Stimulated activated naive B cell treated with anti-CD40 and anti-IgM and Interleukin-4, amounts not matched to agents 10 μg/mL and 1 μg/mL and 100 μg/mL, for 72 hours (primary cell): ENCODE measurements at places on chromosomes 3 and 15.

- no peak for DNase-seq
Measured at GRCh38 chr3:128537091-128537703, 44.2 kb upstream of the GATA2 start.

DNA sequence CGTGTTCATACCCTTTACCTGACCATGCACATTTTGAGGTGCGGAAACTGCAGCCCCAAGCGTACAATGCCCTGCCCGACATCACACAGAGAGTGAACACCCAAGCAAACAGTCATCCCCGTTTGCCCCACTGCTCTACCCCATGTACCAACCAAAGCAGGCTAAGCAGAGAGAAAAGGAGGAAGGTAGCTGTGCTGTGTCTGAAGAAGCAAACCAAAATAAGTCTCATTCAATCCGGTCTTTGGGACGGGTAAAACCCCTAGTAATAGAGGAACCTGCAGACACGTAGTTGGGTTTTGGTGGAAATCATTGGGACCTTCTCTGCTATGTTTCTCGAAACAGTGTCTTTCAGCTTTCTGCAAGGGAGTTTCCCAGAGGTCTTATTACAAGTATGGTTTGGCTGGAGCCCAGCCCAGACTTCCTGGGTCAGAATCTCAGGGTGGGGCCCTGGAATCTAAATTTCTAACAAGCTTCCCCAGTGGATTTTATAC is 164.6 kb upstream of the HES1 start:
- peak; percentile 61 for DNase-seq

GRCh38 chr3:33001889-33002288 is 50.4 kb downstream of the CCR4 start:
- no peak for DNase-seq

DNA sequence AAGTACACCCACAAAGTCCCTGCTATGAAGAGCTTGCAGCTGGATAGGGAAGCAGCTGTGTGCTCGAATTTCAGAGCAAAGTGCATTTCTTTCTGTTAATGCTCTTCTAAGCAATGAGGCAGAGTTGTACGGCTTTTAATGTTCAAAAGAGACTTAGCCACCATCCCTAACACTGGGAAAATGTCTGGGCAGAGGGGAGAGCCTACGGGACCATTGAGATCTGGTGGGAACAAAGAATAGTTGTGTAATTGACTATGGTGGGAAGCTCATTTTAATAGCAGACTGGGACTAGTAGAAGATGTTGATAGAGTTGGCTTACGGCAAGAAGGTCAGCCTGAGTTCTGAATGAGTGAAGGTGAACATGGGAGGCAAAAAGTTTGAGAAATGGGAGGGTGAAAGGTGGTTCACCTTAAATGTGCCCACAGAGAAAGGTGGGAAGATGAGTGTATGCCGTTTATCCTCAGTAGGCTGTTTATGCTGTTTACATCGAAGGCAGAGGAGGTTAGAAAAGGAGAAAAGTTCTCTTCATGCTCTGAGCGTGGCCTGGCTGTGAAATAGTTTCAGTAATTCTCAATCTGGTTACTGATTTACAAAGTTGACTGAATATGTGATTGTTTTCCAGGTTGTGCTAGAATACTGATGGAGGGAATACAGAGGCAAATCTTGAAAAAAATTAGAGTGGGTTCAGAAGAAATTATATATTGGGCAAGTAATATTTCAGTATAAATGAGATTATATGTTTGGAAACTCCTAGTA is 22.9 kb upstream of the UTS2B start:
- DNase-seq: no peak

DNA sequence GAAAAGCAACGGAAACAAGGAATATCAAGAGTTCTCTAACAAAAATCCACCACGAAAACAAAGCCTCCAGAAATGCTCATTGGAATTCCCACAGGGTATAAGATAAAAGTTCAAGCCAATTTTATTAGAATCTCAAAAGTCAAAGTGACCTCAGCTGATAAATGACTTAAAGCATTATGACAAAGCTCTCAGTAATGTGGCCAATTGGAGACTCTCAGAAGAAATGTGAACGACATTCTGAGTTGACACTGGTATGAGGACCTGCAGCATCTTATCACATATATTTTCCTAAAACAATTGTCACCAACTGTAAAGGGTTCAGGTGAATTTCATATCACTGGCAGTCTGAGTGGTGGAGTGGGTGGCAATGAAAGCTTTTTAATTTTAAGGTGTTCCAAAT is 199.1 kb downstream of the FOXP1 start:
- DNase-seq: no peak

- DNase-seq: no peak
Measured at GRCh38 chr15:51932161-51932560, 39.4 kb downstream of the LEO1 start.

DNA sequence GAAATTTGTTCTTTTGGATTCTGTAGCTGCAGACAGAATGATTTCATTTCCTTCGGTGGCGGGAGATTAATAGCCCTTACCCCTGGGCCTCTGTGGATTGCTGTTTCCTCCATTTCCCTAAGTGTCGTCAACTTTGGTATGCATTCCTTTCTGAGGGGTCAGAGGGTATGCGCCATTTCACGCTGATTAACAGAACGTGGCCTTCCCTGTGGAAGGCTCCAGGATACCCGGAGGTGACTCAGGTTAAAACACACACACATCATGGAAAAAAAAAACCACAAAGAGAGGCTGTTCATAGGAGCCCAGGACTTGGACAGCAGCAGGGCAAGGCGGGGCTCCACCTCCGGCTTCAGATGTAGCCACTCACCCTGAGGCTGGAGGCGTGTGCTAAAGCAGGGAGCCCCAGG is 51.9 kb downstream of the EPHB1 start:
- DNase-seq: no peak

DNA sequence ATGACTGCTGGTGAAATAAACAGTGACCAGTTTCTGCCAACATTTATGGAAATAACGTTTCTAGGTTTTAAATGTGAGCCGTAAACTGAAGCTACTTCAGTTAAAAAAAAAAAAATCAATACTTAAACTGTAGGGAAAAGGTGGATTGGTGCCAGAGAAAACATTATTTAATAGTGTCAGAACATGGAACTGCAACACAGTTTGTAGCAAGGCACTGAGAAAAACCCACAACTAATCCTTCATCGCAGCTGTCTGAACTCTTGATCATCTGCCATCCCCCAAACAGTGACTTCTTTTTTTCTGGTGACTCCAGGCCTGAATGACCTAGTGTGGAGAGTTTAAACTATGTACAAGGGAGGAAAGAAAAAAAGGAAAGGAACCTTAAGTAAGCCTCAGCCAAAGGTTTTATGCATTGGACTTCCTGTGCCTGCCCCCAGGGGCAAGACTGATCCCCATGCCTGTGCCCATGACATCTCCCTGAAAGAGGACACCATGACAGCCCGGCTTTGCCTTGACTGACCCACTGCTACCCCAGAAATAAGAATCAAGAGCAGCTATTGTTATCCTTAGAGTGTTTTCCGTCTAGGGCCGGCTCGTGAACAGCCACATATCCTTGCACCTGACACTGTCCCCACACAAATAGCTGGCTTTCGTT is 33.1 kb downstream of the CRTAP start:
- no peak for DNase-seq

DNA sequence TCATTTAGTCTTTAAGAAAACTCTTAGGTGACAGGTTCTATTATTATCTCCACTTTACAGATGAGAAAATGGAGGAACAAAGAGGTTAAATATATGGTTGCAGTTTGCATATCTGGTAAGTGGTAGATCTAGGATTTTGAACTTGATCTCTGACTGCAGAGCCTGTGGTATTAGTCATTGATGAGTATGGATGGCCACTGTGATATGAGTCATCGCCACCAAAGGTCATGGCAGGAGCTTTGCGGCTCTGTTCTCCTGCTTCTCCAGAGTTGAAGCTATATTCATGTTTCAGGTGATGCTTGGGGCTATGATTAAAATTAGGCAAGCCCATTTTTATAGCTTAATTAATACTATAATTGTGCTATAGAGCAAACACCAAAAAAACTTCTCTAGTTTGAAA is 306.2 kb upstream of the DPPA4 start:
- DNase-seq: no peak

DNA sequence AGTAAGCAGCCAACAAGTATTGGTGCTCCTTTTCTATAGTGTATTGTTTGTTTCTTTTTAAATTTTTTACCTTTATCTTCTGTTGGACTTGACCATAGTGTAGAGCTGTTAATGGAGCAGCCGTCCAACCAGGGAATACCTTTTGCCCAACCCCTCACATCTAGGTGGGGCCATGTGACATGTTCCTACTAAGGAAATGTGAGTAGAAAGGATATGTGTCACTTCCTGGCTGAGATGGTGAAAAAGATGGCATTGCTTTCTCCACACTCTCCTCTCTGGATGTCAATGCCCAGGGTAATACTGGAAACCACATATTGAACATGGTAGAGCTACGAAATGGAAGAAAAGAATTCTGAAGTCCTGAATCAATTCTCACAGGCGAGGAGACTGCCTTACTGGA is 218.8 kb downstream of the TBL1XR1 start:
- no peak for DNase-seq

DNA sequence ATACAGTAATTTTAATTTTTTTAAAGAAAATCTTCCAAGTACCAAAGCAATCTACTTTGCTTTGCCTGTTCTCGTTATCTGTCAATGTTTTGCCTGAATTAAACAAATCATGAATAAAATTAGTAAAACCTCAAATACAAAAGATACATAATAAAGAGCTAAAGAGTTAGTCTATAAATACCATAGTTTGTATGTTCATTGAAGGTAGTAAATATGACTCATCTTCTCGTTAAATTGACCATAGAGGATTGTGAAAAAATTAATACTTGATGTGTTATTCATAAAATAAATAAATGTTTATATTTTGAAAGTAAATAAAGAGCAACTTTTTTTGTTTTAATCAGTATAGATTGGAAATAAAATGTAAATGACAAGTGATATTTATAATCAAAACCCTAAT is 246.5 kb upstream of the PLSCR5 start:
- DNase-seq: no peak

- no peak for DNase-seq
Measured at GRCh38 chr3:143252931-143253330, 133.4 kb downstream of the CHST2 start.

GRCh38 chr3:17709236-17709810 is 33.1 kb downstream of the TBC1D5 start:
- no peak for DNase-seq

DNA sequence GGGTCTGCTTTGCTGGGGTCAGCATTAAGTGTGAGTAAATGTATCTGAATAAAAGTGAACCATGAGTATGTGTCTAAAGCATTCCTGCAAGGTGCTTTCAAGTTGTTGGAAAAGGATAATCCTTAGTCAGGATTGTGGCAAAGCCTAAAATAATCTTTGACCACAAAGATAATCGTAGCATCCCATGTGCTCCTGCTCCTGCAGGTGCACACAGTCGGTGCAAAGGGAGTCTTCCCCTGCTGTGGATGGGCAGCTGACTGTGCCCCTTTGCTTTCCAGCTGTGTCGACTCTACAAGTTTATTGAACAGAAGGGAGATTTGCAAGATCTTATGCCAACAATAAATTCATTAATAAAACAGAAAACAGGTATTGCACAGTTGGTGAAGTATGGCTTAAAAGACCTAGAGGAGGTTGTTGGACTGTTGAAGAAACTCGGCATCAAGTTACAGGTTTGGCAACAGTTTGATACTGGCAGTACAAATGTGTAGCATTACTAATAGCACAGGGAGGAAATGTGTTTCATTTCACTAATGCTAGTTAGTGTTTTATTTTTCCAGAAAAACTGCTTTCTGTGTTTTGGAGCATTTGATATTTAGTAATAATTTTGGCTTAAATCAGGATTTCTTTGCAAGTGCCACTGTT is 22.6 kb downstream of the SRP14 start:
- no peak for DNase-seq

DNA sequence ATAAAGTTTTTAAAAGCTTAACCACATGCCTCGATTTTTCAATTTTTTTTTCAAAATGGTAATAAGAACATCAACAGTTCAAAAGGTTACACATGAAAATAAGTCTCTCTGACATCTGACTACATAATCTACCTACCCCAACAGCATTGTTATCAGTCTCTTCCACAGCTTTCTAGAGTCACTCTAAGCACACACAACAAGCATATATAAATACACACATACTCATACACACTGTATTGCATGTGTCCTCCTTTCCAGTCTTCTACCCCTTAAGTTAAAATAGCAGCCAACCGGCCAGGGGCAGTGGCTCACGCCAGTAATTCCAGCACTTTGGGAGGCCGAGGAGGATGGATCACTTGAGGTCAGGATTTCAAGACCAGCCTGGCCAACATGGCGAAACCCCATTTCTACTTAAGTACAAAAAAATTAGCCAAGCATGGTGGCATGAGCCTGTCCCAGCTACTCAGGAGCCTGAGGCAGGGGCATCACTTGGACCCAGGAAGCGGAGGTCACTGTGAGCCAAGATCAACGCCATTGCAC is 12.2 kb downstream of the TBL1XR1 start:
- no peak for DNase-seq

GRCh38 chr3:24135280-24135679 is 190.2 kb downstream of the NR1D2 start:
- no peak for DNase-seq

GRCh38 chr3:120341658-120342346 is 7.4 kb downstream of the LRRC58 start:
- no peak for DNase-seq

- DNase-seq: no peak
Measured at GRCh38 chr3:16839271-16840100, 45.3 kb upstream of the PLCL2 start.

DNA sequence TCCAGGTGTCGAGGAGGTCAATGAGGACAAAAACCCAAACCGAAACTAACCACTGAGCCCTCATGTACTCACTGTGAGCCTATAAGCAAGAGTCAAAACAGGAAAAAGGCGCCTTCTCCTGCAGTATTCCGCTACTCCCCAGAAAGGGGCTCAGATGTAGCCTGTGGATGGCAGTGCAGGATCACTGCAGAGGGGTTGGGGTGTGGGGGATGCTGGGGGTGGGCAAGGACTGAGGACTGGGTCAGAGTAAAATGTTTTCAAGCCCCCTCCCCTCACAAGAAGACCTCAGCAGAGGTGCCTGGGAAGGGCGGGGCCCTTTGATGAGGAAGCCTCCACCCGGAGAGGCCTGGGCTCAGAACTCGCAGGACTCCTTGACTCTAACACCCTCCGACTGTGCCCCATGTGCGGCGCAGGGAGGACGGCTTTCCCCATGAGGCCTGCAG is 170.1 kb downstream of the OSBPL10 start:
- no peak for DNase-seq

DNA sequence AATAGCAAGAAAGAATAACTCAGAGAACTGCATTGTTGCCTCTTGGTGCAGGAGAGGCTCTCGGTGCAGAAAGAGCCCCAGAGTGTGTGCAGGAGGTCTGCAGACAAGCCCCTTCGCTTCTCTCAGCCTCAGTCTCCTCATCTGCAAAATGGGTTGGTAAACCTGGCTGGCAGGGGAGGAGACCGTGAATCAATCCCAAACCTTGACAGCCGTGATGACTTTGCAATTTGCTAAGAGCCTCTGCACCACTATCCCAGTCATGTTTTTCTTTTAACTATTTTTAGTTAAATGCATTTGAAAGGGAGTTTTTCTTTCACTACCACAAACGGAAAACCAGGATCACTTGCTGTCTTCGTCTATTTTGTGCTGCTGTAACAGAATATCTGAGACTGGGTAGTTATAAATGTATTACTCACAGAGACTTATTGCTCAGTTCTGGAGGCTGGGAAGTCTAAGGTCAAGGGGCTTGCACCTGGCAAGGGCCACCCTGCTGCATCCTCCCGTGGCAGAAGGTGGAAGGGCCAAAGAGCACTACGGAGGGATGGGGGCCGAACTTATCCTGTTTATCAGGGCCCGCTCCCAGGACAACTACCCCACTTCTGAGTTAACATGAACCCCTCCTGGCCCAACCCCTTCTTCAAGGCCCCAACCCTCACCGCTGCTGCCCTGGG is 14.2 kb upstream of the IQSEC1 start:
- DNase-seq: no peak

- no peak for DNase-seq
Measured at GRCh38 chr3:11610700-11611275, 32.9 kb downstream of the VGLL4 start.

GRCh38 chr3:105791919-105792786 is 76.7 kb downstream of the CBLB start:
- DNase-seq: no peak
